Putamen (tissue), 1 donor: ENCODE measurements at places on chromosomes 12 and 14.

DNA sequence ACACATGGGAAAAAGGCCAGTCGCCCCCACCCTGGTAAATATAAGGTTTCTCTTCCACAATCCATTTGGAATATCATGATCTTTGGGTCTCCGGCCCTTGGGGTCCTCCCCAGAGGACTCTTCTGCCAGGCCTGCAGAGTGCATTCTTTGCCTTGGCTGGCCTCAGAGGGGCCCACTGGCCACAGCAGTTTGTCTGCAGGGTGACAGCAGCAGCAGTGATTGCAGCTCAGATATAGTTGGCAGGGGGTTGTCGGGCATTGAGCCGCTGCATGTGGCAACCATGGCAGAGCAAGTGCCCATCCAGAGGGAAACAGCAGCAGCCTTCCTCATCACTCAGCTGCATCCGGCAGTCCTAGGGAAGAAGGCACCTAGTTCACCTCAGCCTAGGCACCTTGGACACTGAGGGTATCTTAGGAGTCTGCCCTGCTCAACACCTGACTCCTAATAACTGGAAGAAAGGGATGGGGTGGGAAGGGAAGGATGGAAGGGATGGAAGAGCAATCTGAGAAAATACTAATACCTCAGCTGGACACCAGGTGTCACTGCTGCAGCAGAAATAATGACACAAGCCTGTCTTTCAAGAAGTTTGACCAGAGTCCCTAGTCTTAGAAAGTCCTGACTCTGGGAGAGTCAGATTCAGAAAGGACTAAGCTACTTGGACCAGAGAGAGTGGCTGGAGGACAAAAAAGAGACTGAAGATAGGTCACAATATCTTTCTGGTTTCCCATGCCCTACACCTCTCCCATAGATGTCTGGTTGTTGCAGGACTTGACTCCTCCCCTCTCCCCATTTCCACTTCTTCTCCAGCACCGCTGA is 8.9 kb downstream of the AJUBA start:
- DNase-seq = peak; percentile 27

- DNase-seq = no peak
These were observed 67.2 kb upstream of the PTGR2 start for GRCh38 chr14:73784181-73784987.

DNA sequence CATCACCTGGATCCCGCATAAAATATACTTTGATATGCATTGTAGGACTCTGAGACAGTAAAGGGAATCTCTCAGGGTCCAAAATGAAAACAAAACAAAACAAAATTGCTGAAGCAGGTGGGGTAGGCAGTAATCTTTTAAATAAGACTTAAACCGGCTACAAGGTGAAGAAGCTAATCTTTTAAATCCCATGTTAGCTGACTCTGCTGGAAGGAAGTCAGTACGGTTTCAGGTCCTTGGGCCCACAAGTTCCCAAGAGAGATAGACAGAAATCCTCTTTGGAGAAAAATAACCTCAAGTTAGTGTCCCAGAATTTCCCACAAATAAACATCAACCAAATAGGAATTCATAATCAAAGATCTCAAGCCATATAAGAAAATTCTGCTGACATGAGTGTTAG is 5.0 kb upstream of the EPS8 start:
- no peak for DNase-seq

DNA sequence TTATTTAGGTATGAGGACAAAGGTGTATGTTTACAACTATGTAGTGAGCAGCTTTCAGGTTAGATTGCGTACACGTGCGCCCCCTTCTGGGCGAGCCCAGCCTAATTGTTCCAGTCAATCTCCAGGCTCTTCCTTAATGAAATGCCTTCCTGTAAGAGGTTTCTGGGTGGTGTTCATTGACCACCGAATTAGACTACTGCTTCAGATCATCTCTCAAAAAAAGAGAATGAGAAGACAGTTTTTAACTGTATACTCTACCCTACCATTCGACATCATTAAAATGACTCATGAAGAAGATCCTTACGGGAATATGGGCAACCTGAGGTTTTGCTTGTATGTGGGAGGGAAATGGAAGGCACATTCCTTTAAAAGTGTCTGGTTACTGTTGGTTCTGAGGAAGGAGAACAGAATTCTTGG is 2.1 kb downstream of the LUM start:
- DNase-seq = peak; percentile 7

DNA sequence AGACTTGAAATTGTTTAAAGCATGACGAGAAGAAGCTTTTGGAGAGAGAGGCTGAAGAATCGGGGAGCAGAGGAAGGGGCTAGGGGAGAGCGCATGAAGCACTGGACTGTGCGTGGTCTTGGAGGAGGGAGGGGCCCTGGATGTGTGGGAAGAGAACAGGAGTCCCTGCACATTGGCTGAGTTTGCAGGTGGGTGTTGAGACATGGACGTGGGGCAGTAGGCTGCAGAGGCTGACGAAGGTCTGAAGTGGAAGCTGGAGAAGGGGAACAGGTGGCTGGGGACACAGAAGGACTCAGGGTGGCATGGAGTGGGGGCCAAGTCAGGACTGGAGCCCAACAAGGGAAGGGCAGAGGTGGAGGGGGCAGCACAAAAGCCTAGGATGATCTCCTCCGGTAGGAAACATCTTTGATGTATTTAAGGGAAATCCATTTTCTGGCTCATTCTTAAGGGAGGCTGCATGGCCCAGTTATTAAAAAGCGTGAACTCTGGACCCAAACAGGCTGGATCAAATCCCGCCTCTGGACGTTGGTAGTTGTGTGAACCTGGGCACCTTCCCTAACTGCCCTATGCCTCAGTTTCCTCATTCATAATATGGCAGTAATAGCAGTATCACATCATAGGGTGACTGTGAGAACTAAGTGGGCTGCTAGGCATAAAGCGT is 29.0 kb downstream of the ADGRD1 start:
- no peak for DNase-seq

GRCh38 chr12:4220536-4221257 is 52.9 kb upstream of the CCND2 start:
- DNase-seq = no peak

DNA sequence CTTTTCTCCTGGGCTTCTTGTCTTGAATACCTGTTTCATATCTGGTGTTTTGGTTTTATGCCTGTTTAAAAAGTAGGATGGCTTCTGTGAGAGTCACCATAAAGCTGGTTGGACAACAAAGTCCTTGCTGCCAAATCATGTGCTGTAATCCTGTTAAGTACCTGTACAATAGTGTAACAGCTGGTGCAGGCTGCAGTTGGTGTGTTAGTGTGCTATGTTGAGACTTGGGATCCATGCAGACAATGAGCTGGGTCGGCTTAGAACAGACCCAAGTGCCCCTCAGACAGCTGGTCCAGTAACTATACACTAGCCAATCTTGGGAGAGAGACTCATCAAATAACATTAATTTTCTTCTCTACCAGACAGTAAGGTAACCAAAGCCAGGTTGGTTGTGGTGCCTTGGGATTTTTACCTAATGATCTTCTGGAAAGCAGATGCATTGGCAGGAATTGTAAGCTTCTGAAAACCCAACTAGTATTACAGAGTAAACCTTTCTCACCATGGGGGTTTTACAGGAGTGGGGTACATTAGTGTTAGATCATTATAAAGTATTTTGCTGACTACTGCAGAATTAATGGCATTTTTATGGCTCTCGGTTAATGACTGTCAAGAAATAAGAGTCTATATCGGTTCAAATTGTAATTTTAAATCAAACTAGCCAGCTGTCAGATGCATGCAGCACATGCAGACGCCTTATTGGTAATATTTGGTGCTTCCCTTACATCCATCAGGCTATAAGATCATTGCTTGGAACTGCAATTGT is 231.2 kb downstream of the PDZRN4 start:
- DNase-seq = no peak

DNA sequence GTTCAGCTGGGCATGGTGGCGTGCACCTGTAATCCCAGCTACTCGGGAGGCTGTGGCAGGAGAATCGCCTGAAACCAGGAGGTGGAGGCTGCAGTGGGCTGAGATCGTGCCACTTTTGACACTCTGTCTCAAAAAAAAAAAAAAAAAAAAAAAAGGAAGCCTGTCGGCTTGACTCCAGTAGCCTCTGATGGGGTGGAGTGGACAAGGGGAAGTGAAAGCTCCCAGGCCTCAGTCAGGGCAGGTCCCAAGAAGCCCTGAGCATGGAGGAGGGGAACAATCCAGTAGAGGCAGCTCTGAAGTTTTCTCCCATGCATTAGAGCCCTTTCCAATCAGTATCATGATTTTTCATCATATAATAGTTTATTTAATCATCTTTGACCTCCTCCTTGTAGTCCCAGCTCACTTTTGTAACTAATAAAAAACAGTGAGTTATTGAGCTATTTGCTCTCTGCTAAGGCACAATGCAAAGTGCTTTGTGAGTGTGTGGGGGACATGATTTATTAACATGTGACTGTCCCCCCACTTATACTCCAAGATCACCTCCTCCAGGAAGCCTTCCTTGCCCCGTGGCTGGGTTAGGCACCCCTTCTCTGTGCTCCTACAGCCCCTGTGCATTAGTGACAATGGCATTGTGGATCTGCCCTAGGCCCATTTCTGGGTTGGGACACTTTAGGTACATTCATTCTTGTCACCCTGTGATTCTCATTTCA is 4.7 kb upstream of the SSH1 start:
- no peak for DNase-seq

- no peak for DNase-seq
These were observed 71.6 kb downstream of the PDE6H start for GRCh38 chr12:15044471-15044870.
